Pulmonary artery endothelial cell (primary cell): ENCODE measurements at places on chromosomes 13 and 19. TPM values are rescaled to one million over a fixed set of nuclear protein-coding genes. Genes with fewer than 3 reads are reported as not detected.

The DIAPH3 gene
- 12.7 and 16.1 TPM in 2 replicates for total RNA-seq

- no peak for DNase-seq
These were observed 47.4 kb upstream of the PCDH20 start for GRCh38 chr13:61463024-61463423.

GRCh38 chr13:108667205-108667604 lies 37.8 kb downstream of the MYO16 start:
- DNase-seq, result no peak

DNA sequence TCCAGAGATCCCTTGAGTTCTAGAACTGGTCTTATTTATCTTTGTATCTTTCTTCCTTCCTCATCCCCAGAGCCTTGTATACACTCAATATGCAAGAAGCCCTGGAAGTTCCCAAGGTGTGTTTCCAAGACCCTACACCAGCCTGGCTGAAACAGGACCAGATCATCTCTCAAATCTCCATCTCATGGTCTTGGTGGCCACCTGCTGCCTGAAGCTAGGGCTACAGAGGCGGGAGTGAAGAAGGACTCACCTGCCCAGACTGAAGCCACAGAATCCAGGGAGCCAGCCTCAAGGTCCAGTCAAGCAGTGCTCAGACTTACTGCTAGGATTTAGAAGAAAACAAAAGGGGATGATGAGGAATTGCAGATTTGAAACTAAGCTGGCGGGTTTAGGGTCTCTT lies 6.1 kb upstream of the CYSLTR2 start:
- DNase-seq, result no peak

DNA sequence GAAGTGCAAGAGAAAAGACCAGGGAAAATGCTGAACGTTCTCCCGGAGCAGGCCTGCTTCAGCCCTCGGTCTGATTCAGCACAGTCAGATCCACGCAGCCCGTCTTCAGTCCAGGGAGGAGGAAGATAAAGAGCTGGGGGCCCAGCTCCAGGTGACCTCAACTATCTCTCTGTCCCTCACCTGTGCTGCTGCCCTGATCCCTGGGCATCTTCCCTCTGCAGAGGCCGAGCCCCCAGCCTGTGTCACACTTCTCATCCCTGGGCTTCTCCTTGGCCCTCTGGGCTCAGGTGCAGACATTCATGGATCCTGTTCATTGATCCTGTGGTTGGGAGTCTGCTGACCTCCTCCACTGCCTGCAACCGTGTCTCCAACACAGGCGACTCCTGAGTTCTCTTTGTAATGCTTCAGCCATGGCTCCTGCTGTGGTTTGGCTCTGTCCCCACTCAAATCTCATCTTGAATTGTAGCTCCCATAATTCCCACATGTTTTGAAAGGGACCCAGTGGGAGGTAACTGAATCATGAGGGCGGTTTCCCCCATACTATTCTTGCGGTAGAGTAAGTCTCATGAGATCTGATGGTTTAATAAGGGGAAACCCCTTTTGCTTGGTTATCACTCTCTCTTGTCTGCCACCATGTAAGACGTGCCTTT lies 27.9 kb downstream of the COL4A2 start:
- DNase-seq, result no peak

DNA sequence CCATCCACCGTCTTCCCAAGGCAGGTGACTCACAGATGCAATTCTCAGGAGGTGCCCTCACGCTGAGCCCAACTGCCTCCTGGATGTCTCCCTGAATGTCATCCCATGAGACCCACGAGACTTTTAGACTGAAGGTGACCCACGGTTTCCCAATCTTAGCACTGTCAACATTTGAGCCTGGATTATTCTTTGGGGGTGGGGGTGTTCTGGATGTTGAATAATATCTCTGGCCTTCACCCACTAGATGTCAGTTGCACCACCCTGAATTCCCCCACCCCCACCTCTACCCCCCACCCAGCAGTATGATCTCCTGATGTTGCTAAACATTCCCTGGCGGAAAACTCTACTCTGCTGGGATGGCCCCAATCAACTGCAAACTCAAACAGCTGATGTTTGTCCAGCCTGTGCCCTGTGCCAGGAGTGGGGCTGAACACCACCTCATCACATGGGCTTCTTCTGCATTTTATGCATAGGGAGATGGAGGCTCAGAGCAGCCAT lies 2.2 kb upstream of the CYP4F22 start:
- no peak for DNase-seq

The CA11 gene
- 2.3 and 3.2 TPM in 2 replicates for total RNA-seq

GRCh38 chr13:113024466-113024865 lies 55.5 kb downstream of the MCF2L start:
- no peak for DNase-seq

- DNase-seq, result no peak
These were observed 153.8 kb downstream of the KCTD12 start for GRCh38 chr13:76732367-76732766.

The ACP7 gene
- 0.20 and 0.21 TPM in 2 replicates for total RNA-seq

DNA sequence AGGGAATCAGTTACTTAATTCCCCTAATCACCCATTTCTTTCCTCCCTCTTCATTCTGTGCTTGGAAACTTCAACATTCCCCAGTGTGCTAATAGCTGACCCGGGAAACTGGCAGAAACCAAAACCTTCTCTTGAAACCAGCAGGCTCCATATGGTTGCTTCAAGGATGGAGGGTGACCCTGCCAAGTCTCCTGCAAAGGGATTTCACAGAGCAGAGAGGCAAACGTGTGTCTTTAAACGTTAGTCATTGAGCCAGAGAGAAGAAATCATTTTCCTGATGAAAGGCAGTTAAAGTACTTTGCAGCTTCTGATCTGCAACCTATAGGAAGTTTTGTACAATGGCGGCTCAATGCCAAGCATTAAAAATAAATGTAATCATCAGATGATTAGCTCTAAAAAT lies 220.9 kb downstream of the POU4F1 start:
- DNase-seq, result no peak

GRCh38 chr19:16417660-16418596 lies 53.8 kb downstream of the EPS15L1 start:
- no peak for DNase-seq

DNA sequence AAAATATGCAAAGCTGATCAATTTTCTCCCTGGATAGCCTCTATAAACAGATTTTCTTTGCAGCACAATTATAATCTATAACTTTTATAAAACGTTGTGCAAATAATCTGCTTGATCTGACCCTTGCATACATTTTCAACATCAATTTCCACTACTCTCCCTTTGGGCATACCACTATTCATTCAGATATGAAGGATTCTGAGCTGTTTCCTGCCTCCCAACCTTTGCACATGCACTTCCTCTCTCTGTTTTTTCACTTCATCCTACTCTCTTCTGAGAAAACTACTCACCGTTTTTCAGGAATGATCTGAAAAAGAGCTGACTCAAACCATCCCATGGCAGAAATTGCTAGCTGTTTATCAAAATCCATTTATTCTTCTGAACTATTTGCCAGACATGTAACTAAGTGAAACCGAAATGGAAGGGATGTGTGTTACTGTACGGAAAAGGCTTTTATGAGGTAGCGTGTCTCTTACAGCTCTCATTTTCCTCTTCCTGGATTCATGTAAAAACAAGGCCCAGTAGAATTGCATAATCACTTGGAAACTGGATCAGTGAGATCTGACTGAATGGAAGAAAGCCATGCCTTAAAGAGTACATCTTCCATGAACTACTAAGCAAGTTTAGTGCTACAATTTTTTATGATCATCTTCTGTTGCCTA lies 1447.3 kb upstream of the MIR17HG start:
- no peak for DNase-seq

GRCh38 chr13:53054569-53054968 lies 26.0 kb downstream of the OLFM4 start:
- DNase-seq, result no peak

DNA sequence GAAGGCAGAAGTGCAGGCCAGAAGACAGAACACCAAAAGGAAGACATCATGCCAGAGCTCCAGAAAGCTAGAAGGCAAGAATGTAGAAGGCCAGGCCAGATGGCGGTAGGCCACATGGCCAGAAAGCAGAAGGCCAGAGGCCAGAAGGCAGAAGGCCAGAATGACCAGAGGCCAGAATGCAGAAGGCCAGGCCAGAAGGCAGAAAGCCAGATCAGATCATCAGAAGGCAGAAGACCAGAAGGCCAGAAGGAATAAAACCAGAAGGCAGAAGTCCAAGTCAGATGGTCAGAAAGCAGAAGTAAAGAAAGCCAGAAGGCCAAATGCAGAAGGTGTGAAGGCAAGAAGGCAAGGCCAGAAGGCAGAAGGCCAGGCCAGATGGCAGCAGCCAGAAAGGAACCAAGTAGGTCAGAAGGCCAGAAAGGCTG lies 185.0 kb downstream of the TUBA3C start:
- DNase-seq, result no peak

The ATXN8OS gene
- not detected in 2 replicates for total RNA-seq

DNA sequence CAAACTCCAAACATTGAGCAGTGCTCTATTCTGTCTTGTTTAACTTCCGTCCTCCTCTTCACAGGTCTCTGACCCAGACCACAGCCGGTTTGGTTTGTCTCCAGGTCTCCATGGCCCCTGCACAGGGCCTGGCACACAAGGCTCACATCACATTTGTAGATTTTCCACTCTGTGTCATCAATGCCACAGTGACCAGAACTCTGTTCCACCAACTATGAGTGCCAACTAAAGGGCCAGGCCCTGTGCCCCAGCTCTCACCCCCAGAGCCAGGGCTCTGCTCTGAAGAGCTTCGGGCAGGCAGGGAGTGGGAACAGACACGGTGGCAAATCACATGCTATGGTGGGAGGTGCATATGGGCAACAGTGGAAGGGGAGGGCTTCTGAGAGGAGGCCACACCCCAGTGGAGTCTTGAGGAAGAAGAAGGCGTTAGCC lies 16.0 kb downstream of the SMG9 start:
- no peak for DNase-seq

The TEX29 gene
- not detected in 2 replicates for total RNA-seq

GRCh38 chr13:97082461-97083207 lies 88.4 kb upstream of the OXGR1 start:
- no peak for DNase-seq

DNA sequence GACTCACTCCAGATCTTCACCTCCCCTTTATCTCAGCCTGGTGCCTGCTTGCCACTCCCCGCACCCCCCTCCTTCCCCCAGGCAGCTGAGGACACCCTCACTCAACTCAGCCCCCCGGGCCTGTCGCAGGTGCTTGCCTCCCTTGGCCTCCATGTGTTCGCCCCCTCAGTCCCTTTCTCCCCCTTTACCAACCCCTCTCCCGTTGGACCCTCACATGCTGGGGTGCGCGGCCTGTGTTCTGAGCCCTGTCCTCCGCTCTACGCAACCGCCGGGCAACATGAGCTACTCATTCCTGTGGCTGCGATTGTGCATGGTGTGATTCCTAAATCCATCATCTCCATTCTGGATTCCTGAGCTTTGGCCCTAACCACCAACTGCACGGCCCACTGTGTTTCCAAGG lies 5.1 kb downstream of the CHERP start:
- DNase-seq, result no peak

GRCh38 chr13:52992110-52992509 lies 36.5 kb upstream of the OLFM4 start:
- no peak for DNase-seq

- DNase-seq, result no peak
These were observed 63.7 kb upstream of the IPO5 start for GRCh38 chr13:97889803-97890202.

The MCF2L gene
- under 0.01 and 0.32 TPM in 2 replicates for total RNA-seq

- no peak for DNase-seq
These were observed 40.7 kb downstream of the FGF14 start for GRCh38 chr13:102361113-102361512.

DNA sequence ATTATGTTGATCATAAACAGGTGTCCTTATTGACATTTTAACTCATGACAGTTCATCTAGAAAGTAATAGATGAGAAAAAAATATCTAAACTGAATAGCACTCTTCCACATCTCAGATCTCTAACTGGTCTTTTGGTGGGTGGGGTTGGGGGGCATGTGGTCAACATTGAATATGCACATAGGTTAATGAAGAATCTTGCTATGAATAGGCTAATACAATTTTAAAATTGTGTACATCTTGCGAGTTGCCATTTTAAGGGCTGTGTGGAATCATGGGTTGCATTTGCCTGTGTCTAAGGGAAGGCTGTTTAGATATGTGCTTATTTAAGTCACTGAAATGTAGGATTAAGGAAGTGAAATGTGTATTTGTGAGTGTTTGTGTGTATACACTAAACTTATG lies 346.0 kb downstream of the ITGBL1 start:
- DNase-seq, result no peak
